ENCODE measurements at places on chromosomes 6 and 20.

DNA sequence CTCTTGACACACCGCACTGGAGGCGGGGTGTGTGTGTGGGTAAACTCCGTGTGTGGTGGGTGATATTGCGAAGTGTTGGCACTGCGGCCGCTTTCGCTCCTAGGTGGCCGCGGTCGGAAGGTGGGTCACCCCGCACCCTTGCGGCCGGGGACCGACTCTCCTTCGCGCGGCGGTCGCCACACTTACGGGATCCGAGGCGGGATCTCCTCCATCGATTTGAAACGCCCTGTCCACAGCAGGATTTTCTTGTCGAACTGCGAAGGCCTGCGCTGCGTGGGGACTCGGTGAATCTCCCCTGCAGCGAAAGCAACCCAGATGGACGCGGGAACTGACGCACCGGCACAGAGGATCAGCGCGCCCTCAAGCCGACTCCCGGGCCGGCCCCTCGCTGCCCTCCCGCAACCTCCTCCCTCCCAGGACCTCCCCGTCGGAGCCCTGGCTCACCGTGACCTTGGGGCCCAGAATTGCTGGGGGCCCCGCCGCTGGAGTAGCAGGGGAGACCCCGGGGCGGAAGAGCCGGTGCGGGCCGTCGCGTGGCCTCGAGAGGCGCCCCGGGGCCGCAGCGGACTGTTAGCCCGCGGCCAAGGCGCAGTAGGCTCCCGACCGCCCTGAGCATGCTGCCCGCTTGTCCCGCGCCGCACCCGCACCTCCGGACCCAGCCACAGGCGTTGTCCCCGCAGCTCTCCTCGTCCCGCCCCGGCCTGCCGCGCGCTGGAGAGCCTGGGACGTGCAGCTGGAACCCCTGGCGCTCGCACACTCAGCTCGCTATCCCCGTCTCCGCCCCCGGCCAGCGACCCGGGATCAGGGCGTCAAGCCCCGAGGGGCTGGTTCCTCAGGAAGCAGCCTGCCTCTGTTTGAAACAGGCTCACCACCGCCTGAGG lies at the start of gene FAM162B:
FAM162B (minus strand) TSS at position 759 of the 881 bp plus-strand sequence; CDS start at position 616, 143 bp downstream.
- DNase-seq = no peak

DNA sequence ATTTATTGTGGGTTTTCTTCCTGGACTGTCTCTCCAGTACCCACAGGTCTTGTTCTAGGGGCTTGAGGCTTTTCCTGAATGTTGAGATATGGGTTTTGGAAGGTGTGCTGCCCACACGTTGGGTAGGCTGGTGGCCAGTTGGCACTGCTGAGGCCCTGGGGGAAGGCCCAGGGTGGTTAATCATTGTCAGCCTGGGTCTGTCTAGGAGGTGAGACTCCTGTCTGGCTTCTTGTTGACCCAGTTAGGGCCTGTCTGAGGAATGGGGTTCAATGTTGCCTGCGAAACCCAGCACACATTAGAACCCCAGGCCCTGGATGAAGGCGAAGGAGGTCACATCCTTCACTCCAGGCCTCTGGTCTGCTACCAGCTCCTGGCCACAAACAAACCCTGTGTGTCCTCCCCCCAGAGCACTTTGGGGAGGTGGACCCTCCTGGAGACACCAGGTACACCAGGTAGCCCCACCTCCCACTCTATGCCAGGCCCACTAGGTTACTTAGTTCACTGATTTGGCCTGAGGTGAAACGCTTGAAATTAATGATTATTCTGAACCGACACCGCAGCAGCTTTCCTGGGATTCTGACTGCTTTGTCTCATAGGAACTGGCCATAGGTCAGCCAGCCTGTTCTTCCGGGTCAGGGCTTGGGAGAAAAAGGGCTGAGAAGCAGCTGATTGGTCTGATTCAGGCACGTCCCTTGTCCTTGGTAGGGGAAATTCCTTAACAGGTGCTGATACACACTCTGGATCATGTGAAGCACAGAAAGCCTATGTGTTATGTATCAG lies 15.2 kb downstream of the DNMT3B start:
- no peak for DNase-seq

DNA sequence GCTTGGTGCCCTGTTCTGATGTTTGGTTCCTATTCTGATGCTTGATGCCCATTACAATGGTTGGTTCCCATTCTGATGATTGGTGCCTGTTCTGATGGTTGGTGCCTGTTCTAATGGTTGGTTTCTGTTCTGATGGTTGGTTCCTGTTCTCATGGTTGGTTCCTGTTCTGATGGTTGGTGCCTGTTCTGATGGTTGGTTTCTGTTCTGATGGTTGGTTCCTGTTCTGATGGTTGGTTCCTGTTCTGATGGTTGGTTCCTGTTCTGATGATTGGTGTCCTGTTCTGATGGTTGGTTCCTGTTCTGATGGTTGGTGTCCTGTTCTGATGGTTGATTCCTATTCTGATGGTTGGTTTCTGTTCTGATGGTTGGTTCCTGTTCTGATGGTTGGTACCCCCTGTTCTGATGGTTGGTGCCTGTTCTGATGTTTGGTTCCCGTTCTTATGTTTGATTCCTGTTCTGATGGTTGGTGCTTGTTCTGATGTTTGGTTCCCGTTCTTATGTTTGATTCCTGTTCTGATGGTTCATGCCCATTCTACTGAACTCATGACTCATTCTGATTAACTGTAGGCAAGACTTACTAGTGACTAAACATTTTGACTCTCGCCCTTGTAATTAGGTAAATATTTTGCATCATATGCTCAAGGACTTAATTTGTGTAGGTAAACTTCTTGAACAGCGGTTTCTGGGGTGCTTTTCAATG lies 146.2 kb downstream of the DLL1 start:
- DNase-seq = no peak

GRCh38 chr20:10667560-10668167 lies 6.1 kb downstream of the JAG1 start:
- DNase-seq = no peak

DNA sequence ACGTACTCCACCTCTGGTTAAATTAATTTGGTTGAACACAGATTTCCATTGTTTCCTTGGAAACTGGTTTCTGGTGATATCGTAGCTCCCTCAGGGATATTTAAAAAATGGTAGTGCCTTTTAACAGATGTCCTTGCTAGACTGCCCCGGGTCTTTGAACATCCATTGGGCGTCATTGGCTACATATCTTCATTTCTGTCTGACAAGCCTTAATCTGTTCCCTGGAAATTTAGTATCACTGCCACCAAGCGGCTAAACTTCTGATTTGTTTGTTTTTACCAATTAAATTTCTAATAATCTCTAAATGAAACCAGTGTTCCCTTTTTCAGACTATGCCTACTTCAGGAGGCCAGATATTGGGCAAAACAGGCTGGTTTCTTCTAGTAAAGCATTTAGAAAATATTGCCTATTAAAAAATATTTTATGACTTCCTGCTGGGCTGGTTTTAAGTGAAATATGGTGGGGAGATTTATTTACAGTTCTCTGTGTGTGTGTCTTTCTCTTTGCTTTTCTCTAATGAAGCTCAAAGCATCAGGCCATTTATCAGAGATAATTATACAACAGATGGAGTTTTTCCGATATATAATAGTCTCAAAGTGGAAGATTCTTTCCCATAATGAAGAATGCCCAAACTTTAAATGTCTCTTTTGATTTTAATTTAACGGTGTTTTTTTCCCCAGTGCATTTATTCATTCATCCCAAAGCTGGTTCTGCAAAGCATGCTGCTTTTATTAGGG lies 249.5 kb downstream of the ZFAND3 start:
- no peak for DNase-seq

DNA sequence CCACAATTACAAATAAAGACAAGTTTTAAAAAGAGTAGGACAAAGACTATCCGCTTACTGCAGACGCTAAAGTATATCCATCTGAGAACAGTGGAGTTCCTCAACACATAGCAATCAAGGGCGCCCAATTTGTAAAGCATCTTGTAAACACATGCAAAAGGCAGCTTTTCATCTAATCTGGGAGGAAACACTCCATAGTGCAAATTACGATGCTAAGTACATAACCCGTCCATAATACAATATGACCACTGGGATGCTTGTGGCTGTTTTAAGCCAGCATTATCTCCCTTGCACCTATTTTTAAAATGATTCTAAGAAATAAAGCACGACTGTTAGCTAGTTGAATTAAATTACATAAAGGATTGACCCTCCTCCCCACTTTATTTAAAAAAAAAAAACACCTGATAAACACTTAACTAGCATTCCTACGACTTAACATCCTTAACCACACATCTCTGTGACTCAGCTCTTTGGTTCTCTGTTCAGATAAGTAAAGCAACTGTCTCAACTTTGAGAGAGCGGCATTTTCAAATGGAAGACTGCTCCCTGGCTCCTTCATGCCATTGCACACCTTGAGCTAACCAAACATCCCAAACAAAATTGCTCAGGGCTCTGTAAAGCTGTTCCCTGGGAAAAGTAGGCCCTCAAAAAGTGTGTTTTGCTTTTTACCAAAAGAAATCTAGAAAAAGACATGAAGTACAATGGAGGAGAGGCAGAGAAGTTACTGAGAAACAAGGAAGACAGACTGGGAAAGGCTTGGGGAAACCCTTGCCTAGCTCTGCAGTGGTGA lies 14.2 kb downstream of the SLC22A23 start:
- no peak for DNase-seq

All from T-helper 2 cell (primary cell).